Sciatic nerve (tissue), 2 donors: ENCODE measurements at places on chromosomes 7 and 10. TPM values are rescaled to one million over a fixed set of nuclear protein-coding genes. Genes with fewer than 3 reads are reported as not detected.

The C10orf67 gene
- 1.2 TPM for total RNA-seq

The AUTS2 gene
- total RNA-seq, result 129 TPM

The FAS gene
- total RNA-seq, result 27.5 TPM

The LBX1 gene
- not detected for total RNA-seq

The HABP2 gene
- not detected for total RNA-seq

The MYO3A gene
- 0.18 TPM for total RNA-seq

The CHST3 gene
- 36.5 TPM for total RNA-seq
